Naive thymus-derived CD8-positive, alpha-beta T cell (primary cell): ENCODE measurements at places on chromosomes 3 and 15.

GRCh38 chr15:90650117-90650955 lies 66.8 kb upstream of the BLM start:
- peak overlapping the region; percentile 17 for H3K27ac ChIP-seq
- H3K27me3 ChIP-seq = no peaks in the 10 kb centered on the region
- no peak overlapping the region for H3K4me3 ChIP-seq
- no peak for DNase-seq
- H3K4me1 ChIP-seq = peaks cover 22% of the 10 kb centered on the region

DNA sequence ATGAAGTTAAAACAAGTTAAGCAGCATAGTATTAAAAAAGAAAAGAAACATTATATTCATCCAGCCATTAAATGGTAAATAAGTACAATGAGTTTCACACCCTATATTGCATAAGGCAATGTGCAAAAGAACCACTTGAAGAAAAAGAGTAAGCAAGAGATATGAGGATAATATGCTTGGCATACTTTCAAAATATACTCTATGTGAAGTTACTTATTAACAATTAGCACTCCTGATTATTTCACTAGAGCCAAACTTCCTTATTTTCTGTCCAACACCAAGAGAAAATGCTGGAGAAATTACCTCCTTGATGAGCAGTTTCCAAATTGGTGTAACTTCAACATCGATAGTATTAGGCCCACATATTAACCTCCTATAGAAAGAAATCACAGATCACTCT lies 63.7 kb downstream of the ATP13A4 start:
- no peak overlapping the region for H3K27ac ChIP-seq
- H3K36me3 ChIP-seq = peaks cover 5% of the 10 kb centered on the region
- no peaks in the 10 kb centered on the region for H3K27me3 ChIP-seq
- no peaks in the 10 kb centered on the region for H3K4me1 ChIP-seq

GRCh38 chr15:34018021-34018645 lies 20.9 kb downstream of the AVEN start:
- peak overlapping the region; percentile 64 for H3K4me3 ChIP-seq
- H3K27me3 ChIP-seq = no peaks in the 10 kb centered on the region
- H3K4me1 ChIP-seq = peaks cover 14% of the 10 kb centered on the region
- peak overlapping the region; percentile 83 for H3K27ac ChIP-seq
- peak; percentile 25 for DNase-seq
- no peaks in the 10 kb centered on the region for H3K36me3 ChIP-seq

GRCh38 chr3:105473521-105474223 lies 107.0 kb downstream of the ALCAM start:
- H3K27ac ChIP-seq = no peak overlapping the region
- H3K27me3 ChIP-seq = peaks cover 2% of the 10 kb centered on the region
- H3K36me3 ChIP-seq = no peaks in the 10 kb centered on the region
- no peak for DNase-seq

GRCh38 chr3:100506355-100506754 lies 13.9 kb downstream of the TMEM45A start:
- no peak overlapping the region for H3K4me3 ChIP-seq
- H3K27me3 ChIP-seq = peaks cover 57% of the 10 kb centered on the region
- no peaks in the 10 kb centered on the region for H3K36me3 ChIP-seq
- H3K4me1 ChIP-seq = no peaks in the 10 kb centered on the region

DNA sequence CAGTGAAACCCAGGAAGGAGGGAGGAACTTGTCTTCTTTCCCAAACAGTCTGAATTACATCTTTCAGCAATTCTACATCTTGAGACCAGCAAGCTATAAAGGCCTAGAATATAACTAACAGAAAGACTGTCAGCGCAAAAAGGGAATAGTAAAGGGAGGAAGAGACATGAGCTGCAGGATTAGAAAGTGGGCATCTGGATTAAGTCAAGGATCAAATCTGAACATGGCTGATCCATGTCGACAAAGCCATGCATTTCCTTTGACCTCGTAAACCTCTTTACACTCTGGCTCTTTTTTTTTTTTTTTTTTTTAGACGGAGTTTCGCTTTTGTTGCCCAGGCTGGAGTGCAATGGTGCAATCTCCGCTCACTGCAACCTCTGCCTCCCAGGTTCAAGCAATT lies 35.4 kb upstream of the KCNMB3 start:
- H3K36me3 ChIP-seq = no peaks in the 10 kb centered on the region
- no peak overlapping the region for H3K4me3 ChIP-seq
- H3K27ac ChIP-seq = no peak overlapping the region

DNA sequence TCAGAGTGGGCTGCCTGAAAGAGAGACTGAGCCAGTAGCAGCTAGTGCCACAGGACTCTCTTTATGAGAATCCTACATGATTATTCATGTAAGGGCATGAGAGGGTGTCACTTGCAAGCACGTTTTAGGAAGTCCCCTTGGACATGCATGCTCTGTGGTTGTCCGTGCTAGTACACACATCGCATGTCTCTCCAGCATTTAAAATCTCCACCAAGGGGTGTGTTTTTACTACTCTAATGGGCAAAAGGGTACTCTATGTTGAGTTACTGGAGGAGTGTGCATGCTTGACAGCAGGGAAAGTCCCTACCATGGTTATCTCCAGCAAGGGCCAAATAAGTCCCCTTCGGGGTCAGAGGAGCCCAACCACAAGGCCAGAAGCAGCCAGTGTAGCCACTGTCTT lies 70.7 kb downstream of the DCLK3 start:
- H3K27me3 ChIP-seq = no peaks in the 10 kb centered on the region
- no peak for DNase-seq
- no peak overlapping the region for H3K4me3 ChIP-seq
- no peak overlapping the region for H3K27ac ChIP-seq
- H3K36me3 ChIP-seq = no peaks in the 10 kb centered on the region

DNA sequence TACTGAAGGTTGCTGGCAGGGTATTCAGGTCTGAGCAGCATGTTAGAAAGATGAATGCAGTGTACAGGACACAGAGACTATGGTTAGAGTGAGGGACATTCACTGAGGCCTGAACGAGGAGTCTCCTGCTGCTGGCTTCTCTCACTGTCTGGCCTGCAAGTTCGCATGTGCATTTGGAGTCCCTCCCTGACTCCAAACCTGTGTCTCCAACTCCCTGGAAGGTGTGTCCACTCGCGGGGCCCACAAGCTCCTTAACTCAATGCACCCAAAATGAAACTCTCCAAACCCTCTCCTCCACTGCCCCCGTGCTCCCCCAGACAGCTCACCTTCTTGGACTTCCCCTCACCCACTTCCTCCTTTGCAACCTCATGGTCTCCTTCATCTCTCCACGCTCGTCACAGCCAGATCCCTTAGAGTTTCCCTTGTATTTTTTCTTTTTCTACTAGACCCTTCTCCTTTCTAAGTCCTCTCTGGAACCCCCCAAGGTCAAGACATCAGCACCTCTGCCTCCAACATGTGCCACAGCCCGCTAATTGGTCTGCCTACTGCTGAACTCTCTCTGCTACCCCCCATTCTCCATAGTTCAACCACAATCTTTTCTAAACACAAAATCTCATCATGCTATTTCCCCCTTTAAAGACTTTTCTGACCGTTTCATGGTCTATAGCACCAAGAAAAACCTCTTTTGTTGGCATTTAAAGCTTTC lies 58.3 kb downstream of the HES1 start:
- H3K4me3 ChIP-seq = no peak overlapping the region
- no peak overlapping the region for H3K27ac ChIP-seq
- H3K27me3 ChIP-seq = peaks cover 21% of the 10 kb centered on the region
- peaks cover 13% of the 10 kb centered on the region for H3K4me1 ChIP-seq

- H3K4me1 ChIP-seq = peaks cover 3% of the 10 kb centered on the region
- H3K27me3 ChIP-seq = peaks cover 11% of the 10 kb centered on the region
- no peak overlapping the region for H3K4me3 ChIP-seq
- no peaks in the 10 kb centered on the region for H3K36me3 ChIP-seq
Measured at GRCh38 chr15:66154581-66154980, 99.0 kb downstream of the MEGF11 start.

DNA sequence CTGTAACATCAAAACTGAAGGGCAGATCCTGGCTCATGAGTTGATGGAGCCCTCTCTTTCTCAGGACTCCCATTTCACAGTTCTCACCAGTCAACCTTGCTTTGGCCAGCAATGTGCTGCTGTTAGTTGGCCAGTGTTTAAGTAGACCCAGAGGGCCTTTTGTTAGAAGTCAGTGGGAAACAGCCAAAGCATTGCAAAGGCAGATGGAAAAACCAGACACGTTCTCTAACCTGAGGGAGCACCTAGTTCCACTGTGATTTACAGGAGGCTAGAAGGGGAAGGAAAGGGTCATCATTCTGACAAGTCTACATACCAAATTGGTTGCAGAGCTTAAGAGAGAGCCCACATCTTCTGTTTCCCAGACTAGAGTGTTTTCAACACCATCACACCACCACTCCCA lies 196.4 kb downstream of the OPA1 start:
- DNase-seq = no peak
- H3K36me3 ChIP-seq = no peaks in the 10 kb centered on the region
- H3K27me3 ChIP-seq = peaks cover 28% of the 10 kb centered on the region
- H3K27ac ChIP-seq = no peak overlapping the region
- no peaks in the 10 kb centered on the region for H3K4me1 ChIP-seq

- peak overlapping the region; percentile 81 for H3K4me3 ChIP-seq
- H3K36me3 ChIP-seq = no peaks in the 10 kb centered on the region
- H3K4me1 ChIP-seq = peaks cover 89% of the 10 kb centered on the region
Measured at GRCh38 chr3:56890448-56891091, 88.8 kb upstream of the ARHGEF3 start.

DNA sequence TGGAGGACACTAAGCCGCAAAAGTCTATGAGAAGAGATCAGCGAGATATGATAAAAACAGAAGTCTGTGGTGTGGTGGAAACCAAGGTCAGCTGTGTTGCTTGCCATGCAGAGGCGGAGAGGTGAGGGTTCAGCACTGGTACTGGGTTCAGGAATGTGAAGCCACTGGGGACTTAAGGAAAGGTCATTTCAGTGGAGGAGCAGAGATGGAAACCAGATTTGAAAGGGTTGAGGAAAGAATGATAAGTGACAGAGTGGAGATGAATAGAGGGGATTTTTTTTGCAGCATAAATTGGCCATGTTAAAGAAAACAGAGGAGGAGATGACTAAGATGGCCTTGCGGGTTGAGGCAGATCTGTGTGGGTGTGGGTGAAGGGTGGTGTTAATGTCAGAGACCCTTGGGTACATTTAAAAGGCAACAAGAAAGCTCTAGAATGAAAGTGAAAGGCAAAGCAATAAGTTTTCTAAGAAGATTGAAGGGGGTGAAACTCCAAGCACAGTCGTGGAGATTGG lies 265.5 kb downstream of the ADAMTSL3 start:
- no peak overlapping the region for H3K27ac ChIP-seq
- H3K4me1 ChIP-seq = no peaks in the 10 kb centered on the region
- no peak overlapping the region for H3K4me3 ChIP-seq
- H3K27me3 ChIP-seq = peaks cover 21% of the 10 kb centered on the region
- no peak for DNase-seq

DNA sequence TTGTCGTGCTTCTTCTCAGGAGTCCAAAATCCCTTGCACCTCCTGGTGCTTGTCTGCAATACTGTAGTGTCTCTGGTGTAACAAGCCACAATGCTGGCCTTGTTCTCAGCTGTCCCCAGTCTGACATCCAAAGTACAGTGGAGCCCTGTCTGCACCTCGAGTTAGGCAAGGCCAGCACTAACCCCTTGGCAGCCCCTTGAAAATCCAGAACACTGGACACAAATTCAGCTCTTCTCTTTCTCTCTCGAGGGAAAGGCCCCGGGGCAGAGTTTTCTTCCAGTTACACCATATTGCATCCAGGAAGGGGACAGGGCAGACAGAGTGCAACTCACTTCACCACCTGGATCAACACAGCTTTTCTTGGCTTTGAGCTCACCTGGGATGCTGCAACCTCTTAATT lies 91.3 kb upstream of the ATP10A start:
- no peak overlapping the region for H3K27ac ChIP-seq
- DNase-seq = no peak
- no peaks in the 10 kb centered on the region for H3K4me1 ChIP-seq
- H3K36me3 ChIP-seq = peaks cover 20% of the 10 kb centered on the region
- H3K27me3 ChIP-seq = peaks cover 12% of the 10 kb centered on the region
- H3K4me3 ChIP-seq = no peak overlapping the region

GRCh38 chr3:141366285-141367037 lies 1.8 kb upstream of the ZBTB38 start:
- DNase-seq = no peak
- no peak overlapping the region for H3K4me3 ChIP-seq
- H3K27ac ChIP-seq = no peak overlapping the region
- peaks cover 8% of the 10 kb centered on the region for H3K4me1 ChIP-seq
- no peaks in the 10 kb centered on the region for H3K27me3 ChIP-seq

- no peaks in the 10 kb centered on the region for H3K36me3 ChIP-seq
- H3K4me3 ChIP-seq = no peak overlapping the region
- no peak overlapping the region for H3K27ac ChIP-seq
Measured at GRCh38 chr3:29226706-29227105, 54.2 kb upstream of the RBMS3 start.

GRCh38 chr15:29849218-29849617 lies 26.9 kb upstream of the TJP1 start:
- no peak overlapping the region for H3K4me3 ChIP-seq
- peaks cover 30% of the 10 kb centered on the region for H3K27me3 ChIP-seq
- no peak overlapping the region for H3K27ac ChIP-seq
- H3K4me1 ChIP-seq = no peaks in the 10 kb centered on the region

DNA sequence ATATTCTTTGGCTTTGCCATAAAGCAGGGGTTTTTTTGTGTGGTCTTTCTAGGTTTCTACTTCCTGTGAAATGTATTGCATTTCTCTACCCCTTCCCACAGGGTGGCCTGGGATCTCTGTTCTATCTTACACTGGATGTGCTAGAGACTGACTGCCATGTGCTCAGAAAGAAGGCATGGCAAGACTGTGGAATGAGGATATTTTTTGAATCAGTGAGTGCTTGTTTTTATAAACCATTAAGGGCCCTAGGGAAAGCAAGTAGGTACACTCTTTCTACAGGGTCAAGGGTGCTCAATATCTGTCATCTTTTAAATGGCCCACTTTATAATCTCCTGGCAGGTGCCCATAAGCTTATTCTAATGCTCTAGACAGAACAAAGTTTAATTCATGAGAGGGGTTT lies 730 bp downstream of the FETUB start:
- no peak overlapping the region for H3K4me3 ChIP-seq
- no peak overlapping the region for H3K27ac ChIP-seq
- no peaks in the 10 kb centered on the region for H3K4me1 ChIP-seq
- H3K27me3 ChIP-seq = peaks cover 8% of the 10 kb centered on the region
- H3K36me3 ChIP-seq = no peaks in the 10 kb centered on the region
